ENCODE measurements at places on chromosomes 16 and 17. TPM values are rescaled to one million over a fixed set of nuclear protein-coding genes. Genes with fewer than 3 reads are reported as not detected.

The AATF gene
- total RNA-seq, result 45.1 TPM

The KRT39 gene
- not detected for total RNA-seq

DNA sequence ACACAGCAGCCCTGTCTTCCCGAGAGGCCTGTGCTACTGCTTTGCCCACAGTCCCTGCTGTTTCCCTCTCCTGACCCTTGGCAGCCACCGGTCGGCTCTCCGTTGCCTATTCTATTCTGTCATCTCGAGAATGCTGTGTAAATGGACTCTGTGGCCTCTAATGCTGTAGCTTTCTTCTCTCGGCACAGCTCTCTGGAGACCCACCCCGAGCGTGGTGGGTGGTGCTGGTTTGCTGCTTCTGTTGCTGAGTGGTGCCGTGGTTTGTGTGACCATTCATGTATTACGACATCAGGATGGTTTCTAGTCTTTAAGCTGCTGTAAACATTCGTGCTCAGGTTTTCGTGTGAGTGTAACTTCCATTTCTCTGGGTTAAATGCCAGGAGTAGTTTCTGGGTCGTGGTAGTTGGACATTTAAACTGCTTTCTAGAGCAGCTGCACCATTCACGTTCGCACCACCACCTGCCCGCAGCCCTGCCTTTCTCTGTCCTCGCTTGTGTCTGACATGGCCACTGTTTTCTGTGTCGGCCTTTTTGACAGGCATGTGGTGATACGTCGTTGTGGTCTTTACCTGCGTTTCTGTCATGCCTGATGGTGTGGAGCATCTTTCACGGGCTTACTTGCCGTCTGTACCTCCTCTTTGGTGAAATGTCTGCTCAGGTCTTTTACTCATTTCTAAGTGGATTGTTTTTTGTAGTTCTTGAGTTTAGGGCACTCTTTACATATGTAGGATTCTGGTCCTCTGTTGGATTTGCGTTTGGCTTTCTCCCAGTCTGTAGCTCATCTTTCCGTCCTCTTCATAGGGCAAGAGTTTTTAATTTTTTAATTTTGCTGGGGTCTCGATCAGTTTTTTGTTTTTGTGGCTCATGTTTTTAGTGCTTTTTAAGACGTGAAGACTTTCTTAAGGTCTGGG is 47.7 kb upstream of the ZNF750 start:
- no peak for ATAC-seq

DNA sequence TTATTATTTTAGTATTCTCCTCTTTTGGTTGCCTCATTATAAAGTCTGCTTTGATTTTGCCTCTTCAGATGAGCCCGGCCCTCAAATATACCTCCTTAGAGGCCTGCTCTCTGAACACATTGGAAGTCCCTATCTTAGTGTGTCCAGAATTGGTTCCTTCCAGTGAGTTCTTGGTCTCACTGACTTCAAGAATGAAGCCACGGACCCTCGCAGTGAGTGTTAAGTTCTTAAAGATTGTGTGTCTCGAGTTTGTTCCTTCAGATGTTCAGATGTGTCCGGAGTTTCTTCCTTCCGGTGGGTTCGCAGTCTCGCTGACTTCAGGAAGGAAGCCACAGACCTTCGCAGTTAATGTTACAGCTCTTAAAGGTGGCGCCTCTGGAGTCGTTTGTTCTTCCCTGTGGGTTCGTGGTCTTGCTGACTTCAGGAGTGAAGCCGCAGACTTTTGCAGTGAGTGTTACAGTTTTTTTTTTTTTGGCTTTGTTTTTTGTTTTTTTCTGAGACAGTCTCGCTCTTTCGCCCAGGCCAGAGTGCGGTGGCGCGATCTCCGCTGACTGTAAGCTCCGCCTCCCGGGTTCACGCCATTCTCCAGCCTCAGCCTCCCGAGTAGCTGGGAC is 45.8 kb upstream of the NOS2 start:
- ATAC-seq, result no peak

The CTRB1 gene
- not detected for total RNA-seq

The TSPOAP1 gene
- total RNA-seq, result 27.0 TPM

The CASKIN1 gene
- total RNA-seq, result not detected

The CD300LF gene
- total RNA-seq, result not detected

DNA sequence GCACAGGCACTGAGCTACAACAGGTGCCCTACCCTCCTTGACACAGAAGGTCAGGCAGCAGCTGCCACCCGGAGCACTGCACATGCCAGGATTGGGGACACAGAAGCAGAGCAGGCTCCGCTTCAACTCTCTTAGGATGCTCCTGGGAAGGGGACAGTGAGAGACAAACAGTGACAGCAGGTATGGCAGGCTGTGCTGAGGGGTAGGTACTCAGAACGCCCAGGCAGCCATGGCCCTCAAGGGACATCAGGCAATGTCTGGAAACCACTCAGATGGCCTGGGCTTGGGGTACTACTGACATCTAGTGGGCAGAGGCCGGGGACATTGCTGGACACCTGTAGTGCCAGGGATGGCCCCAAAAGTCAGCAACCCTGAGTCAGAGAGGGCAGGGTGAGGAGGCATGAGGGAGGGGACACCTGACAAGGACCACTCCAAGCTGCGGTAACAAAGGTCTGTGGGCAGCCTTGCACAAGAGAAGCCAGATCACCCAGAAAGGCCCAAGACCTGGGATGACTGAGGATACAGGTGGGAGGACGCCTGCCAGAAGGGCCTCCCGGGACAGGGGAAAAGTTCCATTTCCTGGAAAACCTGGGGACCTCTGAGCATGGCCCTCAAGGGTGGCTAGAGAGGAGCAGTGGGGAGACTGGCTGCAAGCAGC is 21.2 kb downstream of the PEMT start:
- ATAC-seq, result no peak

- no peak for ATAC-seq
Measured at GRCh38 chr16:78365366-78365765, 265.9 kb downstream of the WWOX start.

DNA sequence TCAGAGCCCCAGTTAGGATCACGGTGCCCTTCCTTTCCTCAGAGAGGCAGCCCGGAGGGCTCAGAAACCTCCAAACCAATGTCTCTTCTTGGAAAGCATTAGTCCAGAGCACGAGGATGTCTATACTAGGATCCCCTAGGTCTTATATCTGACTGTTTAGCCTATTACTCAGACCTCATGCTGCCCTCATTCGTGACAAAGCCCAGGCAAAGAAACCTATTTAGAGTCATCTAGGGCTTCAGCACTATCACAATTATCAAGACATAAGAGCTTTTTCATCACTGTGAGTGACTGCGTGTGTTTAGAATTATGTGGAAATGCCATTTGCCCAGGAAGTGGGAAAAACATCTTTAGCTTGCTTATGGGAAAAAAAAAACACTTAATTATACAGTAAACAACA is 159.8 kb upstream of the NOL11 start:
- no peak for ATAC-seq

The TPSD1 gene
- 3.7 TPM for total RNA-seq

The CD300H gene
- total RNA-seq, result not detected

- peak; percentile 94 for ATAC-seq
Measured at GRCh38 chr17:43832976-43833829, at the start of gene MPP3. MPP3 (minus strand) TSS chr17:43833146; CDS start chr17:43831906, 1,240 bp downstream.

The TMEM220 gene
- 9.4 TPM for total RNA-seq

The GPT2 gene
- total RNA-seq, result 3.8 TPM

The VWA3A gene
- total RNA-seq, result 0.40 TPM

The RTN4RL1 gene
- 0.81 TPM for total RNA-seq

DNA sequence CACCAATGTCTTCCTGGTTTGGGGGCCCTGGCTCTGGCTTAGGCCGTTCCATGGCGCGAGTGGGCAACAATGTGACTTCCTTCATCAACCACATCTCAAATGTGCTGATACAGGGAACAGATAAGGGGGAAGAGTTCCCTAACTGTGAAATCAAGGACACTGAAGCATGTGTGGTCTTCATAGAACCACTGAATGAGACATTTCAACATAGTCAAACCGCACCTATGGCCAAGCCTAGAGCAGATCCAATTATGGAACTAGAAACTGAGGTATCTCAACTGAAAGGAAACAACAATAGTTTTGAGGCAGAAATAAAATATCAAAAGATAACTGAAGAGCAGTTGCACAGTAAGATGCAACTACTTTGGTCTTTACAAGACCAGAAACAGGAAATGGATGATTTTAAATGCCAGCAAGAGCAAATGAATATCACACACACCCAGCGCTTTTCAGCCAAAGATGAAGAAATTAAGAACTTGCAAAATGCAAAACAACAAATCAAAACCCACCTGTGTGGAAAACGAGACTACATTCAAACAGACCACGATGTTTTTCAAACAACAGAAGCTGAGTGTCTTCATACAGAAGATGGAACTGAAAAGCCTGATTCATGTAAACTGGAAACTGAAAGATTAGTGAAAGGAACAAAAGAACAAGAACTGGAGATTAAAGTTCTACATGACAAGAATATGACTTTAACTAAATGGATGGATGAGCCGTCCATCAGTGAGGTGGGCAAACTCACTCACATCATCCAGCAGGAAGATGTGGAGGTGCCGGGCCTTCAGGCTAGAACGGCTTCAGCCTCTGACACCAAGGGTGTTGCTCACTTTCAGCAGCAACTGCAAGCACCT is 18.1 kb upstream of the LCMT1 start:
- ATAC-seq, result no peak

DNA sequence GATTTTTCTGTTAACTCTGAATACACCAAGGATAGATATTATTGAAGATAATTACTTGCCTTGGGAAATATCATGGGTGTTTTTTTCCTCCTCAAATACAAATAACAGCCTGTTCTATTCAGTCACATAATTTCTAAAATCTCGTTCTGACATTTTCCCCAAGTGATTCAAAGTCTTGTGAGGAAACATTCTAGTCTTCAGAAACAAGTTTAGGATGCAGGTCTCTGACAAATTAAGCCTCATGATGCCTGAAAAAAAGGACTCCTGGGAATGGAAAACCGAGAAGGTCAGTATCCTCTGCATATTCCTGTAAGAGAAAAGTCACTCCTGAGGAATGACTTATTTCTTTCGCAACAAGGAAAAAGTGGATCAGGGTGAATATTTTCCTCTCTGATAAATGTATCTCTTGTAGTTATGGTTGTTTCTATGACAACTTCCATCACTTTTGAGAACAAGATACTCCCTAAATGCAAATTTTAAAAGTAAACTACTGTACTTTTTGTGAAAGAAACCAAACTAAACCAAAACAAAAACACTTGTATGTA is 384.6 kb downstream of the CNTNAP4 start:
- no peak for ATAC-seq

DNA sequence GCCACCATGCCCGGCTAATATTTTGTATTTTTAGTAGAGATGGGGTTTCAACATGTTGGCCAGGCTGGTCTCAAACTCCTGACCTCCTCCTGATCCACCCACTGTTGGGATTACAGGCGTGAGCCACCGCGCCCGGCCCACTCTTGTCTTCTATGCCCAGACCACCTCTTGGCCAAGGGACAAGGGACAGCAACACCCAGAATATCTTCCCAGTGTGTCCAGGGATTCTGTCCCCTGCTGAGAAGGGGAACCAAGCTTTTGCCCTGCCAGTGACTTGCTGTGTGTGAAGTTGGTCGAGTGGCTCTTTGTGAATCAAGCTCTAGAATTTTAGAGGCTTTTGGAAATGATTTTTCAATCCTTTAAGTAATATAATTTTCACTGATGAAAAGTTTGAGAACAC is 1.7 kb upstream of the MPO start:
- no peak for ATAC-seq

GRCh38 chr17:80471922-80472321 is 4.5 kb downstream of the NPTX1 start:
- no peak for ATAC-seq

GRCh38 chr16:89357055-89357816 is 133.1 kb downstream of the ANKRD11 start:
- no peak for ATAC-seq

DNA sequence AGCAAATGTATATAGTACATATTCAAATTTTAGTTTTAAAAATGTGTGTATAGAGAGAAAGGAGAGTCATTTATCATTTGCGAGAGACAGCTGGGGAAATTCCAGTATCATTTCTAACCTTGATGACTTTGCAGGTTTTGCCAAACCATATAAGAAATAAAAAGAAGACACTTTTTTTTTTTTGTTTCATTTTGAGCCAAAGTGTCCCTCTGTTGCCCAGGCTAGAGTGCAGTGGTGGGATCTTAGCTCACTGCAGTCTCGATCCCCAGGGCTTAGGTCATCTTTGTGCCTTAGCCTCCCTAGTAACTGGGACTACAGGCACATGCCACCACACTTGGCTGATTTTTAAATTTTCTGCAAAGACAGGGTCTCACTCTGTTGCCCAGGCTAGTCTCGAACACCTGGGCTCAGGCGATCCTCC is 38.4 kb upstream of the VWA3A start:
- ATAC-seq, result no peak

GRCh38 chr16:3457434-3458252 is 14.2 kb downstream of the NAA60 start:
- ATAC-seq, result peak; percentile 96

The MGAT5B gene
- total RNA-seq, result 0.27 TPM

The DRC3 gene
- total RNA-seq, result 2.2 TPM

The TRPV2 gene
- total RNA-seq, result 15.5 TPM

The TEX2 gene
- 54.1 TPM for total RNA-seq

- ATAC-seq, result no peak
Measured at GRCh38 chr16:73553941-73554660, 506.2 kb upstream of the ZFHX3 start.

DNA sequence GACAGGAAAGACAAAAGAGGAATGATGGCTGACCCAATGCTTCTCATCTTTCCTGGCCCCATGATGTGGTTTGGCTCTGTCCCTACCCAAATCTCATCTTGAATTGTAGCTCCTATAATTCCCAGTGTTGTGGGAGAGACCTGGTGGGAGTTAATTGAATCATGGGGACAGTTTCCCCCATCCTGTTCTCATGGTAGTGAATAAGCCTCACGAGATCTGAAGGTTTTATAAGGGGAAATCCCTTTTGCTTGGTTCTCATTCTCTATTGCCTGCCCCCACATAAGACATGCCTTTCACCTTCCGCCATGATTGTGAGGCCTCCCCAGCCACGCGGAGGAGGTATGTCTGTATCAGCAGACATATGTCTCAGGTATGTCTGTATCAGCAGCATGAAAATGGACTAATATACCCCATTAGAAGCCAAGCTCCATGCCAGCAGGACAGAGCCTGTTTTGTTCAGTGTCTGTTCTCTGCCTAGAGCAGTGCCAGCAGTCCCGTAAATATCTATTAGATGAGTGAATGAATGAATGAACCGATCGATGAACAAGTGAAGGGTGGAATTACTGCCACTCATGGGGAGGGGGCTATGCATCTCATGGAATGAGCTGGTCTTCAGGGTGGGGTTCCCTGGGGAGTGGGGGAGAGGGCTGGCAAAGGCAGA is 304.4 kb downstream of the SOX9 start:
- no peak for ATAC-seq

DNA sequence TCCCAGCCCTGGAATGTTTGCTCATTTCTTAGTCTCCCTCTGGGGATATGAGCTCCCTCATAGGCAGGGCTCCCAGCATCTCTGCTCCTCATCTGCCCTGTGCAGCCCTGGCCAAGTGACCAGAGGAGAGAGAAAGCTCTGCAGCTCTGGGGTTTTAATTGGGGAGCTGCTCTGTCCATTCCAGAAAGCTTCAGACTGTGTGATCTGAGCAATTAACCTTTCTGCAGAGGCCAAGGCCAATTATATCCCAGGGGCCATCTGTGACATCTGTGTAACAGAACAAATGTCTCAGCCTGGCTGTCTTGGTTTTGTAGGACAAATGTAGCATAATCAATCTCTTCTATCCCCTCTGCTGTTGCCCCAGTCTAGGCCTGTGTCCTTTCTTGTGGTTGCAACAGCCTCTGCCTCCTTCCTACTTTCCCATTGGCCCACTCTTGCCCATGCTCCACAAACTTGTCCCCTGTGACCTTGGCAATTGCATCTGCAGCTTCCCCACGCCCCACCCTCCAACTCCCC is 156.0 kb downstream of the GSG1L start:
- no peak for ATAC-seq

The ZNF207 gene
- total RNA-seq, result 102 TPM

The CLEC16A gene
- total RNA-seq, result 35.2 TPM
